ENCODE measurements at places on chromosomes 5 and 9. TPM values are rescaled to one million over a fixed set of nuclear protein-coding genes. Genes with fewer than 3 reads are reported as not detected.
A peak's percentile ranks its signal among the peaks of the same experiment; 100 is the strongest.

DNA sequence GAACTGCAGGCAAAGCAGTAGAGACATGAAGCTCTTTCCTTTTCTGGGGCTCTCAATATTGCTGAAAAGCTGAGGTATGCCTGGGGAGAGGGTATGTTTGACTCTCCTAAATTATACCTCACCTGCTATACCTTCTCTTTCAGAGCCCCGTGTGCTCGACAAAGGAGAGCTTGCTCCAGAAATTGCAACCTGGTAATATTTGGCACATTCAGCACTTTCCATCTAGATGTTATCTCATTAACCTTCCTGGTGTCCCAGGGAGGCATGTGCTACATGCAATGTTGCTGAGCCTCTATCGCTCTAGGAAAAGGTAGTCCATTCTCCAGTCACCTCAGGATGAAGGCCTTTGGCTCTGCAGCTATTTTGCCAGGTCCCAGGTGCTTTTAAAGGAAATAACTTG is 78.5 kb upstream of the ZSWIM6 start:
- H3K36me3 ChIP-seq, result no peaks in the 10 kb centered on the region
- H3K4me3 ChIP-seq, result no peak overlapping the region
- DNase-seq, result no peak
- peaks cover 7% of the 10 kb centered on the region for H3K4me1 ChIP-seq
- no peaks in the 10 kb centered on the region for H3K27me3 ChIP-seq
- no peak overlapping the region for H3K27ac ChIP-seq

DNA sequence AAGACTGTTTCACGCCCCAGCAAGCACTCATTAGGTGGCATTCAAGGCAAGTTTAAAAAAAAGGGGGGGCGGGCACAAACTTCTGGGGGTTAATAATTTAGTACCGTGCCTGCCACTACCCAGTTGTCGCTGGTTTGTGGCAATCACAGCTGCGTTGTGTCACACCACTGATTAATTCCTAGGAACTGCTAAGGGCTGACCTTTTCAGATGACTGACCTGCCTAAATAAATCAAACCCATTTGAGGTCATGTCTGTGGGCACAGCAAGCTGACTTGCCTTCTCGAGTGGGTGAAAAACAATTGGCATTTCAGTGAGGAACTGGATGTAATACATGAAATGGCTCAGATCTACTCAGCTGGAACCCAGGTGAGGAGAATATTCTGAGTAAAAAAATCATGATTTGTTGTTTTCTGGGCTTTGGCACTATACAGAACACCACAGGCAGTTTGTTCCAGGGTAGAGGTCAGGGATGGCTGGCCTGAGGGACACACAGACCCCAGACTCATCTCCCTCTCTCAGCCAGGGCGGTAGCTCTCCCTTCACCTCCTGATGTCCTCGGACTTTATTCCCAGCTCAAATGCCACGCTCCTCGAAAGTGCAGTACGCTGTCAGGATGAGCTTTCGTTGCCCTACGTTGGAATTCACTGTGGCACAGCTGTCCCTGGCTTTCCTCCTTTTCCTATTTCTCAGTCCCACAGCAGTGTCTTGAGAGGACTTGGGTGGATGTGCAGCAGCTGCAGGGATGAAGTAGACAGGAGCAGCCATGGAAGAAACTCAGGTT is 15.5 kb upstream of the MGAT1 start:
- peaks cover 15% of the 10 kb centered on the region for H3K4me1 ChIP-seq
- no peak overlapping the region for H3K4me3 ChIP-seq
- no peaks in the 10 kb centered on the region for H3K27me3 ChIP-seq
- H3K36me3 ChIP-seq, result no peaks in the 10 kb centered on the region
- H3K27ac ChIP-seq, result no peak overlapping the region

DNA sequence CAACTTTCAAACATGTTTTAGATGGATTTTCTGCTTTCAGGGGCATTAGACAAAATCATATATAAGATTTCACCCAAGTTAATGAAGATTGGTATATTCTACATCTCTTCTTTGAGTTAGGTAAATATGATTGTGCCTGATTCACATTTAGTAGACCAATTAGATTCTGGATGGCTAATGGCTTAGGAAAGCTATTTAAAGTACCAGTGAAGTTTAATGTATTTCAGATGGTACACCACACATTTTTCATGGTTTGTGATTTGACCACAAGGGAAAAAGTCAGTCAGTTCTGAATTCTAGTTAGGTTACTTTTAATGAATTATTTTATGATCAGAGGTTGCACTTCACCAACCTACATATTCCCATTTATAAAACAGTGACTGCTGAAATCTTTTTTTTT is 409.7 kb downstream of the ADGRV1 start:
- H3K27me3 ChIP-seq, result peaks cover 3% of the 10 kb centered on the region
- no peak overlapping the region for H3K4me3 ChIP-seq
- H3K27ac ChIP-seq, result no peak overlapping the region

Gene GFI1B
- not detected for total RNA-seq

- peak; percentile 31 for DNase-seq
- H3K27me3 ChIP-seq, result no peaks in the 10 kb centered on the region
- no peaks in the 10 kb centered on the region for H3K4me1 ChIP-seq
- no peaks in the 10 kb centered on the region for H3K36me3 ChIP-seq
- H3K4me3 ChIP-seq, result no peak overlapping the region
Observed at GRCh38 chr5:165630261-165630778, 2124.9 kb downstream of the MAT2B start.

DNA sequence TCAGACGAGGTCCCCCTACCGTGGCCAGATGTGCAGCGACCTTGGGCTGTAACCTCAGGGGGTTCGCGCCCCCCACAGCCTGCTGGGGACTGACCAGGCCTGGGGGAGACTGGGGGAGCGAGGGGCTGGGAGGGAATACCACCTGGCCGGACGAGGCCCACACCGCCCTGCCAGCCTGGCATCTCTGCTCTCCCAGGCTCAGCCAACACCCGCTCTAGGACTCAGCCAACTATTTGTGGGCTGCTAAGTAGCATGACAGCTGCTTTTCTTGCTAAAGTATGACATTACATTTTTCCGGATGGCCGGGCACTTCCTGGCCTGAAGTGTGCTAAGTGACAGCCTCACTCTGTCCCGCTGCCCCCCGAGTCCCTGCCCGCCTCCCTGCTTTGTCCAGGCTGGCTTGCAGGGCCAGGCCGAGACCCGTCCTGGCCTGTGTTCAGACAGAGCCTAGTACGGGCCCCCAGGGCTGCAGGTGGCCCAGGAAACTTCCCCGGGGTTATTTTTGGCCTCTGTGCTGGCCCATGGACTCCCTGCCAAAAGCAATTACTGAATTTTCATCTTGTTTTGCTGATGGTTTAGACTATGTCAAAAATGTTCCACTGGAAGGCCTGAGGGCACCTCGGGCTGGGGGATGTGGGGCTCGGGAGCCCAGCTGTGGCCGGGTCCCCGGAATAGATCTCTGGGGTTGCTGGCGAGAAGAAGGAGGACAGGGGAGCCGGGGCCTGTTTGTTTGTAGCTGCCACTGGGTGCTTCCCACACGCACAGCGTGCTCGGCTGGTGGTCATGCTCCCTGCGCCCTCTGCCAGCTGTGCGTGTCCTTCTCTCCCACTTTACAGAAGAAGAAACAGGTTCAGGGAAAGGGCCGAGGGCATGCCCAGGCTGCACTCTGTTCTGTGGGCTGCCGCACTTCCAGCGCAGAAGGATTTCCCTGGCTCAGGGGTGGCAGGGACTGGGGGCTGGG is 13.4 kb upstream of the SLC2A6 start:
- no peak for DNase-seq
- no peak overlapping the region for H3K4me3 ChIP-seq
- H3K27me3 ChIP-seq, result peaks cover 13% of the 10 kb centered on the region
- no peak overlapping the region for H3K27ac ChIP-seq

GRCh38 chr9:96062031-96062430 is 186.5 kb downstream of the ERCC6L2 start:
- peaks cover 3% of the 10 kb centered on the region for H3K27me3 ChIP-seq
- H3K36me3 ChIP-seq, result no peaks in the 10 kb centered on the region
- no peaks in the 10 kb centered on the region for H3K4me1 ChIP-seq
- no peak overlapping the region for H3K4me3 ChIP-seq
- no peak overlapping the region for H3K27ac ChIP-seq

Gene ZNF169
- total RNA-seq, result 3.7 TPM

Gene EFNA5
- 59.3 TPM for total RNA-seq

DNA sequence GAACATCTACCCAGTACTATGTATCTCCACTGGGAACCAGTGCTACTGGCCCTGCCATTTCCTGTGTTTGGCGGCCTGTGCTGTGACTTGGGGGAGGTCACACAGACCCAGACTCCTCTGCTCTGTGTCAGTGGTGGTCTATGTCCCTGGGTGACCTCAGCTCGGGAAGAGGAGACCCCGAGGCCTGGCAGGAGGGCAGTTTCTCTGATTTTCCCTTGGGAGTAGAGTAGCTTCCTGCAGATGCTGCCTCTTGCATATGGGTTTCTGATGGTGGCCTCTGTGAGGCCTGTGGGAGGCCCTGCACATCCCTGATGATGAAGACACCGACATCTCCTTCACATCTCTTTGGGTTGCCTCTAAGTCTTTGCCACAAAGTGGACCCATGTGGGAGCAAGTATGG is 13.0 kb upstream of the SMIM32 start:
- no peak overlapping the region for H3K4me3 ChIP-seq
- no peaks in the 10 kb centered on the region for H3K36me3 ChIP-seq
- peaks cover 10% of the 10 kb centered on the region for H3K4me1 ChIP-seq
- peak overlapping the region; percentile 30 for H3K27ac ChIP-seq
- peaks cover 3% of the 10 kb centered on the region for H3K27me3 ChIP-seq
- no peak for DNase-seq

DNA sequence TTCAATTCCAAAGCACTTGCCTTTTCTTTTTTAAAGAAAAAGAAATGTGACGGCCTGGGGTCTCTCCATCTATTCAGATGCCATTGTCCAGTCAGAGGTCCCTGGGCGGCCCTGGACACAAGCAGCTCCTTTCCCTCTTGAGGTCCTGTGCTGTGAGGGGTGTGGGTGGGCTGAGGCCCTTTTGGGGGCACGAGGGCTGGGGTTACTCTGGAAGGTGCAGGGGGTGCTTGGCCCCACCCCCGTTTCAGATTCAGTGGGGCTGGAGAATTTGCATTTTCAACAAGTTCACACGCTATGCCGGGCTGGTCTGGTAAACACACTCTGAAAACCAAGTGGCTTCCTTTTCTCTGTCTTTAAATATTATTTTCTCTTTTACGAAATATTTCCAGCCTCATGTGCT is 91.4 kb upstream of the PHYKPL start:
- H3K27me3 ChIP-seq, result no peaks in the 10 kb centered on the region
- no peak for DNase-seq
- no peak overlapping the region for H3K27ac ChIP-seq
- H3K4me1 ChIP-seq, result no peaks in the 10 kb centered on the region
- no peak overlapping the region for H3K4me3 ChIP-seq

GRCh38 chr5:158063052-158063451 is 204.1 kb upstream of the CLINT1 start:
- DNase-seq, result no peak
- no peaks in the 10 kb centered on the region for H3K4me1 ChIP-seq
- H3K4me3 ChIP-seq, result no peak overlapping the region
- H3K36me3 ChIP-seq, result no peaks in the 10 kb centered on the region

Gene PPIC
- 51.9 TPM for total RNA-seq

Gene ISOC1
- 6.5 TPM for total RNA-seq

DNA sequence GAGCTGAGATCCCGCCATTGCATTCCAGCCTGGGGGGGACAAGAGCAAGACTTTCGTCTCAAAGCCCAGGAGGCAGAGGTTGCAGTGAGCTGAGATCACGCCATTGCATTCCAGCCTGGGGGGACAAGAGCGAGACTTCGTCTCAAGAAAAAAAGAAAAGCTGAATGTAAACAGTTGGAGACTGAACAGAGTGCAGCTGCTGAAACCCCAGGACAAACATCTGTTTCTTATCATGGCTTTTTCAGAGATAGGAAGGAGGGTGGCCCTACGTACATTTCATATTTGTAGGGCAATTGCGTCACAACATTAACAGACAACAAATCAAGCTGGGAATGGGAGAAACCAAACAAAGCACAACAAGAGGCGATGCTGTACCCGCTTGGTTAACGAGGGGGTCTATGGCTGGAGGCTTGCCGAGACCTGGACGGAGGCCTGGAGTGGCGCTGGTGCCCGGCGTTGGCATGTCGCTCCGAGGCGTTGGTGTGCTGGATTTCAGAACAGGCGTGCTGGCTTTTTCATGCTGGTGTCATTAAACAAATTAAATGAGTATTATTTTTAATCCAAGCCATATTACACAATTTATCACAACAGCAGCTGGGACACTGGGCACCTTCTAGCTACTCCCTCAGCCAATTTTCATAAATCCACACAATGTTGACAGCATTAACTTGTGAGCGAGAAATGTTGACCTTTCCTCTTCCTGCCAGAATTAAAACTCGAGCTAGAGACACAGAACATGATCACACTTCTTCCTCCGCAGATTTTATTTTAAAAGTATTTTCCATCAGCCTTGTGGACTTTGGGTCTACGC is 76.1 kb downstream of the TLE1 start:
- H3K27me3 ChIP-seq, result no peaks in the 10 kb centered on the region
- peaks cover 17% of the 10 kb centered on the region for H3K4me1 ChIP-seq
- peaks cover 6% of the 10 kb centered on the region for H3K36me3 ChIP-seq

Gene LCN10
- total RNA-seq, result not detected

GRCh38 chr5:139388198-139388821 is 1.4 kb downstream of the MZB1 start:
- H3K36me3 ChIP-seq, result no peaks in the 10 kb centered on the region
- DNase-seq, result no peak
- H3K4me3 ChIP-seq, result no peak overlapping the region
- peaks cover 4% of the 10 kb centered on the region for H3K4me1 ChIP-seq

Gene CER1
- 2.8 TPM for total RNA-seq

Gene PTGDS
- 5.6 TPM for total RNA-seq

DNA sequence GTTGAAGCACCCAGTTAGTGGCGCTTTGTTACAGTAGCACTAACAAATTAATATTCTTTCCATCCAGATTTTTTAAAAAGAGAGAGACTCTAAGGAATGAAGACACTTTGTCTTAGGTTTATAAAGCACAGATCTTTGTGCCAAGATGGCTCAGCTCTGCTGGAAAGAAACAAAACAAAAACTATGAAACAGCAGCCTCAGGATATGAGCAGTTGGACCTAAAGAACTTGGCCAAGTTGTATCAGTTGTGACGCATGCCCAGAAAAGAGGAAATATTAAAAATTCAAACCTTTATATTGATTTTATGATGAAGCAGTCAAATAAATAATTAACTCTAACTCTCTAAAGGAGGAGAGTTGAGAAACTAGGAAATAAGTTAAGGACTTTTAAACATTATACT is 427.2 kb downstream of the SPOCK1 start:
- H3K36me3 ChIP-seq, result no peaks in the 10 kb centered on the region
- peaks cover 12% of the 10 kb centered on the region for H3K4me1 ChIP-seq
- no peaks in the 10 kb centered on the region for H3K27me3 ChIP-seq
- DNase-seq, result no peak
- H3K4me3 ChIP-seq, result no peak overlapping the region

Gene IFNA13
- not detected for total RNA-seq
